ENCODE measurements at places on chromosomes 12 and 14.

DNA sequence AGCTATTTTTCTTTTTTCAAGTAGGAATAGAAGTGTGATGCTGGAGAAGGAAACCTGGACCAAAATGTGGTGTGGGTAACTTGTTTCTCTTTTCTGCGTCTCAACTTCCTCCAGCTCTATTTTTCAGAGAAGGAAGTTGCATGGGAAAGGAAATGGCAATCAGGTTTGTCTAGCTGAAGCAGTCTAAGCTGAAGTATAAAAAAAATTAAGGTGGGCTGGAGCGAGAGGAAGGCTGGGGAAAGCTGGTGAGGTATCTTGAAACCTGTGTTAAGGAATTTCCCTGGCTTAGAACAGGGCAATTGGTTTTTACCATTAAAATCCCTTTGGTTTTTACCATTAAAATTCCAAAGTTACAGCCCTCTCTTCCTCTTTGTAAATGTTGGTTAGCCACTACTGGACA, 34.2 kb upstream of the NINJ2 start:
- peak; percentile 31 for DNase-seq

GRCh38 chr12:7188562-7189397, 706 bp upstream of the PEX5 start:
- DNase-seq = peak; percentile 37

GRCh38 chr14:56087671-56088471, 30.3 kb upstream of the PELI2 start:
- peak; percentile 18 for DNase-seq

- no peak for DNase-seq
These were observed 13.4 kb downstream of the MARK3 start for GRCh38 chr14:103398427-103399195.

- no peak for DNase-seq
These were observed 25.8 kb downstream of the TMEM120B start for GRCh38 chr12:121738340-121738858.

DNA sequence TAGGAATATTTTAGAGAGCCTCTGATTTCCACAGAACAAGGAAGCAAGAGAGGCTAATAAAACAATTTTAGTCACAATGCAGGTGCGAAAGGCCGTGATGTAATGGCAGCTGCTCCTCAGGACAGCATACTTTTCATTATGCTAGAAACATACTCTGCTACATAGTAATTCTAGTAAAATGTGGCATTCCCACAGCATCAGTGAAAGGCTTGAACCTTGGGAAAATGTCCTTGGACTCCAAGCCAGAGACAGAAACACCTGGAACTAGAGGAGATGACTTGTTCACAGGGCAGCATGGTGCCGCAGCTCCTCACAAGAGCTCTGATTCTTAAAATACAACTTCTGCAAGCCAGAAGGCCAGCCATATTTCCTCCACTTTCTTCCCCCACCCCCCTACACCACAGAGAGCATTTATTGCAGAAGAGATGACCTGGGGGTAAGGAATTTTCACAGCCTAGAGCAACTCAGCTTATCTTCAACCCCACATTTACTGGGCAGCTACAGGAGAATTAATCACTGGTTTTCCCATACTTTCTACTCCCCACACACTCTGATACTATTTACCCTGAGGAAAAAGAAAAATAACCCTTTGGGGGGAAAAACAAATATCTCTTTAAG, 15.8 kb downstream of the ABCC9 start:
- DNase-seq = no peak

DNA sequence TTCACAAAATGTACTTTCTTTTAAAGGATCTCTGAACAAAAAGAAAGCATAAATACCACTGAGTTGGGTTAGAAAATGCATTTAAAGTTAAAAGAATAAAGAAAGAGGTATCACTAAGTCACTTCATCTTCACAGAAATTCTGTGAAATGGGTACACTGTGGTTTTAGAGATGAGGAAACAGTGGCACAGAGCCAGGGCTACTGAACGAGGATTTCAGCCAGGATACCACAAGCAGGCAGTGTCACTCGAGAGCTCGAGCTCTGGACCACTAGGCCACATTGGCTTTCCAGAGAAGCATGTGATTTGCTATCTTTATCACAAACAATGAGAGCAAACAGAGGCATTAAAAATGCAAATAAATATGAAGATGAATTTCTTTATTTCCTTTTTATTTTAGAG, 51.0 kb downstream of the WDHD1 start:
- peak; percentile 15 for DNase-seq

DNA sequence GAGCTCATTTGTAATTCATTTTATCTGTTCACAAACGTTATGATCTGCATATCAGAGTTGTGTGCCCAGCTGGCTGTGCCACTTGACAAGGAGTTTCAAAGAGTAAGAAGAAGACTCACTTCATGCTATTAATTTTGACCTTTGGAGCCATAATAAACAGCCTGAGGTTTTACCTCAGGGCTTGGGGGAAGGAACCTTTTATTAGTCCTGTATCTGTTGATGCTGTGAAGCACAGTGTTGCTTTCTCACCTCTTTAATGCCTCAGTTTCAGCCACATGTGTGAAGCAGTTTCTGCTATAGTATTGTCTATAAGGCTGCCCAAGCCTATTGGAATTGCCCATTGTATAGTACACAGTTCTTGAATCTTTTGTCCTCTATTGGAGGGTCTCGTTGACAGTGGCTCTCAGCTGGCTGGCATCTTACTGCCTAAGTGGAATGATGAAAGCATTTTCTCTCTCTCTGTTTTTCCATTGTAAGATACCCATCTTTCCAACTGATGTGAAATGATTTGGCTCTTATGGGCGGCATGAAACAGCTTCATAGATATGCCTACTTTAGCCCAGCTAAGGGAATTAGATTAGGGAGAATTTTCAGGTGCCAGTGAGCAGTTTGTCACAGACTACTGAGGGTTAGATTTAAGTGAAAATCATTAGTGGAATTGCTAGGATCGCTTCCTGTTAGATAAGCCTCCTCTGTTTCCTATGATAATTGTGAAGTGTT, 34.7 kb downstream of the GPATCH2L start:
- DNase-seq = no peak

- DNase-seq = no peak
These were observed 60.8 kb downstream of the TMCC3 start for GRCh38 chr12:94589591-94590001.

- DNase-seq = peak; percentile 89
These were observed 6.3 kb downstream of the GPHN start for GRCh38 chr14:66514213-66514612.

DNA sequence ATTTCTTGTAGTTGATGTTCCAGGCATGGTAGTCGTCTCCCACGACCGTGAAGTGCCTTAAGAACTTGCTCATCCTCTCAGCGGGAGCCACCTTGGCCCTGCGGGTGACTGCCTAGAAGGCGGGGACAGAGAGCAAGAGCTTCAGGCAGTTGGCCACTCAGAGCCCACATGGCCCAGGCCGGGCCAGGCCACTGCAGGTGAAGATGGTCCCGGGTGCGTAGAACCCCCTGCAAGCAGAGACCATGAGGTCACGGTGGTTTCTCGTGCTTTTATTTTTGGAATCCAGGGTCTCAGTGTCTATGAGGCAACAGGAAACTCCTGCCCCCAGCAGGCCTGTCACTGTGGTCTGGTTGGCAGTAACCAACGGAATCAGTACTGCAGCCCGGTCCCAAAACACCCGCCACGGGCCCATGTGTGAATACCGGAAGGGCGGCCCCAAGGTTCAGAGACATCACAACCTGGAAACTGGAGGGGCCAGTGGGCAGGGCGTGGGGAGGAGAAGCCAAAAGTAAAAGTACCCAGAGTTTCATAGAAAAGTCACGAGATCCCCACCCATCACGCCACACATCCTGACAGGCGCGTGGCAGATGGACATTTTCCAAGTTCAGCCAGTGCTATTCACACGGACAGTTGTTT, 27.5 kb downstream of the HVCN1 start:
- DNase-seq = peak; percentile 99

- no peak for DNase-seq
These were observed 226.1 kb downstream of the KSR2 start for GRCh38 chr12:117742721-117743120.

DNA sequence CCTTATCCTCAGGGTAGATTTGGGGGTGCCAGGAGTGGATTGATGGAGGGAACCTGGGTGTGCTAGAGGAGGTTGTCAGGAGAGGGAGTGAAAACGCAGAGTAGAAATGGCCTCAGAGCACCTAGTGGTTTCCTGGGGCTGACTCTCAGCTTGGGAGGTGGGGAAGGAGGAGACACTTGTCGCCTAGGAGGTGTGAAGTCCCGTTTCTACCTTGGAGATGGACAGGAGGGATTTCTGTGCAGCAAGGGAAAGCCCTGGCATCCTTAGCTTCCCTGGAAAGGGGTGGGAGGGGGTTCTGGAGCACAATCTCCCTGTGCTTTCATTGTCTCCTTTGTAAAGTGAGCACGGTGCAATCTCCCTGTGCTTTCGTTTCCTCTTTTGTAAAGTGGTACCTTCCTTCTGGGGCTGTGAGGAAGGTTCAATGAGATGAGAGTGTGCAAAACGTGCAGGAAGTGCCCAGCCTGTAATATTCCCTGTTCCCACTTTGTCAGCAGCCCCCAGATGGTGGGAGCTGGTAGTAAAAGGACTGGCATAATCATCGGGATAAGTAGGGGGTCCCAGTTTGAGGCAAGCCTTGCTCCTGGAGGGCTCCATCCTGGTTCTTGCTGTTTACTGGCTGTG, 1.6 kb downstream of the OAS3 start:
- DNase-seq = peak; percentile 41

Measured in MV-4-11 (cell line).